Large intestine (tissue), 12 donors: ENCODE measurements at places on chromosomes 2 and 18. TPM values are rescaled to one million over a fixed set of nuclear protein-coding genes. Genes with fewer than 3 reads are reported as not detected.

ZBTB7C gene
- polyA plus RNA-seq = 1.7 TPM

C2orf78 gene
- not detected for polyA plus RNA-seq

ABCG5 gene
- 35.8 TPM for polyA plus RNA-seq

EEF1B2 gene
- polyA plus RNA-seq = 1,520 TPM

MC2R gene
- polyA plus RNA-seq = 0.06 TPM

RPIA gene
- 28.3 TPM for polyA plus RNA-seq

STARD6 gene
- polyA plus RNA-seq = 0.06 TPM

NGEF gene
- 22.9 TPM for polyA plus RNA-seq

FBXO48 gene
- polyA plus RNA-seq = 2.5 TPM

XDH gene
- 138 TPM for polyA plus RNA-seq

NT5DC4 gene
- polyA plus RNA-seq = 2.6 TPM

RNF125 gene
- 11.7 TPM for polyA plus RNA-seq

STK17B gene
- 14.3 TPM for polyA plus RNA-seq

SGO2 gene
- polyA plus RNA-seq = 7.8 TPM

BUB1 gene
- polyA plus RNA-seq = 17.8 TPM

CCBE1 gene
- 2.5 TPM for polyA plus RNA-seq

POTEF gene
- polyA plus RNA-seq = not detected

EVX2 gene
- not detected for polyA plus RNA-seq

CDH2 gene
- 14.2 TPM for polyA plus RNA-seq

VWA3B gene
- 0.09 TPM for polyA plus RNA-seq

GKN1 gene
- not detected for polyA plus RNA-seq

ZNF396 gene
- polyA plus RNA-seq = 2.8 TPM

APLF gene
- polyA plus RNA-seq = 2.0 TPM

SERPINB11 gene
- polyA plus RNA-seq = not detected

RNU2-63P gene
- polyA plus RNA-seq = not detected

DSC2 gene
- polyA plus RNA-seq = 65.2 TPM

CROCC2 gene
- 0.09 TPM for polyA plus RNA-seq

PROKR1 gene
- 0.15 TPM for polyA plus RNA-seq

IL18RAP gene
- 1.0 TPM for polyA plus RNA-seq

PTPRN gene
- polyA plus RNA-seq = 9.2 TPM

ACSL3 gene
- 34.8 TPM for polyA plus RNA-seq

TPO gene
- 0.30 TPM for polyA plus RNA-seq

SEMA4C gene
- 28.2 TPM for polyA plus RNA-seq

UPP2 gene
- 0.04 TPM for polyA plus RNA-seq

C2orf72 gene
- 42.0 TPM for polyA plus RNA-seq

TEX44 gene
- polyA plus RNA-seq = not detected

POTEJ gene
- 0.07 TPM for polyA plus RNA-seq

SUCLG1 gene
- polyA plus RNA-seq = 273 TPM

CAPN14 gene
- 0.13 TPM for polyA plus RNA-seq

DUSP2 gene
- polyA plus RNA-seq = 4.0 TPM

GPR55 gene
- 0.63 TPM for polyA plus RNA-seq

MEIS1 gene
- polyA plus RNA-seq = 34.3 TPM

ABHD1 gene
- 2.0 TPM for polyA plus RNA-seq

NEU2 gene
- not detected for polyA plus RNA-seq

ALLC gene
- polyA plus RNA-seq = not detected

PRKAG3 gene
- polyA plus RNA-seq = 0.07 TPM

CYP27A1 gene
- 109 TPM for polyA plus RNA-seq

ANKRD30BL gene
- 0.09 TPM for polyA plus RNA-seq

C1QL2 gene
- 0.18 TPM for polyA plus RNA-seq

TXNDC2 gene
- polyA plus RNA-seq = 0.03 TPM

DCDC2C gene
- polyA plus RNA-seq = 0.33 TPM

SERPINB7 gene
- polyA plus RNA-seq = 0.09 TPM

B4GALT6 gene
- 12.4 TPM for polyA plus RNA-seq
